ENCODE measurements at places on chromosomes 3 and 15.

DNA sequence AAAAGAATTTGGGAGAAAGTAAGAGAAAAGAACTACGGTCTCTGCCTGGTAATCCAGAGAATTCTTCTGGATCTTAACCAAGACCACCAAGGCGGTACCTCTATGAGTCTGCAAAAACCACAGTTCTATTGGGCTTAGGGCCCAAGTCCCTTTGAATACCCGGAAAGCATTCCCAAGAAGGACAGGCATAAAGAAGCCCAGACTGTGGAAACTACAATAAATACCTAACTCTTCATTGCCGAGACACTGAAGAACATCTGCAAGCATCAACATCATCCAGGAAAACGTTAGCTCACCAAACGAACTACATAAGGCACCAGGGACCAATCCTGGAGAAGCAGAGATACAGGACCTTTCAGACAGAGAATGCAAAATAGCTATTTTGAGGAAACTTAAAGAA, 162.3 kb upstream of the TMC3 start:
- DNase-seq, result no peak

GRCh38 chr15:73851689-73852088, 21.7 kb upstream of the TBC1D21 start:
- no peak for DNase-seq

- no peak for DNase-seq
Measured at GRCh38 chr3:125192190-125193035, 20.1 kb downstream of the SLC12A8 start.

- no peak for DNase-seq
Measured at GRCh38 chr3:145383416-145383815, 777.6 kb downstream of the PLOD2 start.

- peak; percentile 36 for DNase-seq
Measured at GRCh38 chr3:148866261-148866660, 1.2 kb downstream of the CPA3 start.

GRCh38 chr15:41042851-41043250, 73.2 kb downstream of the INO80 start:
- DNase-seq, result no peak

DNA sequence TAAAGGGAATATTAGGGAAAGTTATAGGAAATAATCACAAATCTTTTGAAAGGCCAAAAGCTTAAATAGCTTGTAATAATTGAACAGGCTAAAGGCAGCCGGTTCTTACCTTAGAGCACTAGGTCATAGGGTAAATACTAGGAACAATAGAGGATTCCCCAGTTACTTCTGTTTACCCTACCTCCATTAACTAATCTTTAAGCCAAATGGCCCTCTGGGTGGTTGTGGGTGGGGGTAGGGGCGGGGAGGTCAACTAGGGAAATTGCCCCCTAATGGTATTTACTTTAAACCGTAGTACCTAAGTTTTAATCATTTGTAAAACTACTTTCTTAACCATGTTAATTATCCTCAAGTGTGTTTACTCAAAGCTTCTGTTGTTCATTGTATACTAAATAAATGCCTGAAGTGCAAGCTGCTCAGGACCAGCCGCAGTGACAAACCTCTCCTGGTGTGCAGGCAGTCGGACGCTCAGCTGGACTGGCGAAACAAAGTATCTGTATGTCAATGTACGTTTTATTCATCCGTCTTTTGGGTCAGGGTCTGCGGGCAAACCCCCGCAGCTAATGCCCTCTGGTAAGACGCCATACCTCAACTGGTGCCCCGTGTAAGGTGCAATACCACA, 18.9 kb downstream of the MAGEL2 start:
- no peak for DNase-seq

GRCh38 chr15:43521419-43521818, 4.0 kb downstream of the MAP1A start:
- DNase-seq, result no peak

- DNase-seq, result peak; percentile 58
Measured at GRCh38 chr3:12891985-12892839, 50.8 kb upstream of the RPL32 start.

DNA sequence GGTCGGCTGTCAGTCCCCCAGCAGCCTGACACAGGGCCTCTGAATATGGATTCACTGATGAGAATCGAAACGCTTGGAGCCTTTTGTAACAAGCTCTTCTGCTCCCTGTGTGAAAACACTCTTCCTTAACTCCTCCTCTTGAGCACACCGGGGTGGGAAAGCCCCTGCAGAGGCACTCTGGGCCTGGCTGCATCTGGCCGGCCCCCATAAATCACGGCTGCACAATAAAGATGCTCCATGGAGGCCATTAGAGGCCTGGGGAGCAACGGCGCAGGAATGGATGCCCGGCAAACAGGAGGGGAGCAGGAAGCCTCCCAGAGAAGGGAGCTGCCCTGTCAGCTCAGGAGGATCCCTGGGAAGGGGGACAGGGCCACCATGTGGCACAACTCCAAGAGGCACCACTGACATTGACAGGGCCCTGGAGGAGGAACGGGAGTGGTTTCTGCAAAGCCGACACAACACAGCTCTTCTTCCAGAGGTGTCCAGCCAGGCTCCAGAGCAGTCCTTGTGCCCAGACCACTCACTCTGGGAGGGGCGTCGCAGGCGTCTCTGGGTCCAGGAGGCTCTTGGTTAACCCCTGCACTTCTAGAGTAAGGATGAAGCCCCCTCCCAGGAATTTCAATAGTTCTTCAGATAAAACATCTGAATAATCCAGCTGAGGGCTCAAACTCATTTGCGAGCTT, 509.3 kb upstream of the PPP2R3A start:
- no peak for DNase-seq

GRCh38 chr3:184015381-184016019, 2.2 kb downstream of the ABCC5 start:
- no peak for DNase-seq

DNA sequence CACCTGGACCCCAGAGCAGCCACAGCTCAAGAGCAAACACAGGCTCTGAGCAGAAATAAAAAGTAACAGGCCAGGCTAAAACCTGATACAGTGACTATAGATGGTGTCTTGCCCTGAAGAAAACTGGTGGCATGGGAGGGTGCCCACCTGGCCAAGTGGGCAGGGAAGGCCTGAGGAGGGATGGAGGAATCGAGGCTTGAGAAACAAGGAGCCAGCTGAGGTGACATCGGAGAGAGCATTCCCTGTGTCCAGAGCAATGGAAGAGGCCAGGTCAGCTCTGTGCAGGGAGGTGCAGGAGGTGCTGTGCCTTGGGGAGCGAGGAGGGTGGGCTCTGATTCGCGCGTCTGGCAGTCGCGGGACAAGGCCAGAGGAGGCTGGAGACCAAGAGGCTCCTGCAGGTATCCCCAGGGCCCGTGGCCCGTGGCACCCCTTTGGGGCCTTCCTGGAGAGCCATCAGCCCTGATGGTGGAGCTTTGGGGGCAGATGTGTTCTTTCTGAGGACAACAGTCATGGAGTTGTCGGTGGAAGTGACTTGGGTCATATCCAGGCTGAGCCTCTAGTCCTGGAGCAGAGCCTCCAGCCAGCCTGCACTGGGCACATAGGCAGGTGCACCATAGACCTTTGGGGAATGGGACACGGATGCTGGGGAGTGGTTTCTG, 56.1 kb downstream of the PLXNA1 start:
- no peak for DNase-seq

- DNase-seq, result no peak
Measured at GRCh38 chr3:94402126-94402525, 339.3 kb downstream of the NSUN3 start.

- DNase-seq, result peak; percentile 90
Measured at GRCh38 chr3:158109804-158110657, at the start of gene RSRC1. Gene RSRC1 (plus strand): TSS chr3:158110089. CDS start chr3:158122105, 12,016 bp downstream.

GRCh38 chr3:59660852-59661625, 611.2 kb upstream of the CFAP20DC start:
- DNase-seq, result no peak

GRCh38 chr3:188036375-188037194, 117.4 kb upstream of the LPP start:
- DNase-seq, result no peak

GRCh38 chr3:139797724-139798343, 120.1 kb upstream of the NMNAT3 start:
- DNase-seq, result peak; percentile 47

DNA sequence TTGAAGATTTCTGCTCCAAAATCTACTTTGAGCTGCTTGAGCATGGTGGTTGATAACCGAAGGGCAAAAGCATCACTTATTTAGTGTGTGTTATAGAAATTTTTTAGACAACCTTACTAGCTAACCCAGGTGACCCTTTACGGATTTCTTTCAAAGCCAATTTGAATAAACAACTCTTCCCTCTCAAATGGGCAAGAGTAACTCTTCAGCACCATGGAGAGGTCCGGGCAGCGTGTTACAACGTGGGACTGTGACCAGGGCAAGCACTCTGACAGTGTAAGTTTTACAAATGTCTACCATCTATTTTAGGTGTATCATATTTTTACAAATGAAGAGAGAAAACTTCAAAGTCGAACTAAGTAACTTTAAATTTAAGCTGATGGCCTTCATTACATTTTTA, 471.8 kb downstream of the MFSD1 start:
- peak; percentile 33 for DNase-seq

- DNase-seq, result peak; percentile 40
Measured at GRCh38 chr15:92097474-92098178, 244.1 kb downstream of the SLCO3A1 start.

DNA sequence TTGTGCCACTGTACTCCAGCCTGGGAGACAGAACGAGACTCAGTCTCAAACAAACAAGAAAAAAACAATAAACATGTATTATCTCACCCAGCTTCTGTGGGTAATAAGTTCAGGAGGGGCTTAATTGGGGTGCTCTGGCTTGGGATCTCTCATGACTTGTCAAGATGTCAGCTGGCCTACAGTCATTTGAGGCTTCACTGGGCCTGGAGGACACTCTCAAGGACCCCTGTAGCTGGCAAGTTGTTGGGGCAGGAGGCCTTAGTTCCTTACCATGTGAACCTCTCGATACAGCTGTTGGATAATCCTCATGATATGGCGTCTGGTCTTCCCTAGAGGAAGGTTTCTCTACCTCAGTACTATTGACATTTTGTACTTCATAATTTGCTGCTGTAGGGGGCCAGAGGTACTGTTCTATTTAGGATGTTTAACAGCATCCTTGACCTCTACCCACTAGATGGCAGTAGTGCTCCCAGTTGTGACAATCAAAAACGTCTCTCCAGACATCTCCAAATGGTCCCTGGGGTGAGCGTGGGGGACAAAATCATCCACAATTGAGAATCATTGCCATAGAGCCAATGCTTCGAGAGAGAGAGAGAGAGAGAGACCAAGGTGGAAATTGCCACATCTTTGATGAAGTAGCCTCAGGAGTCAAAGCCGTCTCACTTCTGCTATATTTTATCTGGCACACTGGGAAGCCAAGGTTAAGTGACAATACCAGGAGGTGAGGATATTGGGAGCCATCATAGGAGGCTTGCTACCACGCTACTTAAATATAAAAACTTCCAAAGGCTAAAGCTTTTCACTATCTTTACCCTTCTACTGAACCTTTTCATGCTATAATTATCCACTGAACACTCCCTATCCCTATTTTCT, 23.9 kb upstream of the SLTM start:
- peak; percentile 75 for DNase-seq

GRCh38 chr3:128131897-128132646, 8.5 kb upstream of the RUVBL1 start:
- no peak for DNase-seq

- no peak for DNase-seq
Measured at GRCh38 chr15:96253006-96253747, 77.3 kb upstream of the NR2F2 start.

- no peak for DNase-seq
Measured at GRCh38 chr3:58021962-58022361, 13.7 kb downstream of the FLNB start.

DNA sequence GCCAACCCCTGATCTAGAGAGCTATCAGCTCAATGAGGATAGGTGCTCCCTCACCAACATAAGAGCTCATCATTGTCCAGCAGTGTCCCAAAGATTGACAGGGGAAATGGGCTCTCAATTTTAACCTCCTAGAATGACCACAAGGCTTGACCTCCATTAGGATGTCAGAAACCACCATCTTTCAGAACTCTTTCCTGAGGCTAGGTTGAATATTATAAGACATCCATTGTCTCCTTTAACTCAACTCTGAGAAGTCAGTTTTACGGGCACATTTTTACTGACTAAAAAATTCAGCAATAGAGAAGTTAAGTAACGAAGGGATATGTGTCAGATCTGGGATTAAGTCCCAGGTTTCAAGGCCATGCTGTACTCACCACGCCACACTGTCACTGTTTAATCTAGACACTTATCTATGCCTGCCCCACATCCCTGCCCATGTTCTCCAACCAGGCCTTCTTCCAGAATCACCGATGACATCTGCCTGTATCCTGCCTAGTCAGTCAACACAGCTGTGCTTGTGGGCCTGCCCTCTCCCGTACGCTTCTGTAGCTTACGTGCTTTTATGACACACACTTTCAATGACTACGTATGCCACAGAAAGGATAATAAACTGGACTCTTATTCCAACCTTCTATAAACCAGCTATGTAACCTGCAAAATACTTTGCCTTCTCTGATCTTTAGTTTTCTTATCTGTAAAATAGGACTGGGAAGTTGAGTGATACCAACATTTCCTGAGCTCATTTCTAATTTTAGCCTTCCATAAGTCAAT, 17.1 kb upstream of the MUC13 start:
- peak; percentile 52 for DNase-seq

GRCh38 chr15:101045236-101045646, 126.1 kb downstream of the LRRK1 start:
- no peak for DNase-seq

DNA sequence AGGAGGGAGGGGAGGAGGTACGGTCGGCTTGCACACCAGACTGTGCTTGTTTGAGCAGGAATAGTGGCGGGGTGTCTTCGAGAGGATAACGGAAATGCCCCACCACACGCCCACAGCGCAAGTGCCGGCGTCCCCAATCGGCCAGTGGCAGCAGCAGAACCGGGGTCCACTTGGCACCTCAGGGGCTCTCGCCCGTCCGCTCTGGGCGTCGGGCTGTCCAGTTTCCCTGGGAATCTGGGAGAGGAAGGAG, 53.7 kb downstream of the CCDC54 start:
- no peak for DNase-seq

GRCh38 chr15:94370206-94370935, 139.0 kb downstream of the MCTP2 start:
- DNase-seq, result no peak

DNA sequence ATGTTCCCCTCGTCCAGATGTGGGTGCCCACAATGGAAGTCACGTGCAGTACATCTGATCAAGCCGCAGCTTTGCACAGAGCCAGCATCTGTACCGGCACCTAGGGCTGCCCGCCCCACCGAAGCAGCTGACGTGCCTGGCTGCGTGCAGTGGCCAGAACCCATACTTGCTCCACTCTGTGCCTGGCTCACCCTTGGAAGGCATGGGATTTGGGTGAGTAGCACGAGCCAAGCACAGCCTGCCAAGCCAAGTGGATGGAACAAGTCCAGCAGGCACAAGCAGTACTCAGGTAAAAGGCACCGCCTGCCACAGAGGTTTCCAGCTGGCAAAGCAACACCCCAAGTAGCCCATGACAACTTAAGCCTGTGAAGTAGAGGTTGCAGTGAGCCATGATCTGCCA, 261.3 kb downstream of the TBC1D5 start:
- DNase-seq, result no peak

- peak; percentile 81 for DNase-seq
Measured at GRCh38 chr3:55000546-55000945, 72.7 kb upstream of the LRTM1 start.

- DNase-seq, result peak; percentile 70
Measured at GRCh38 chr15:50257924-50258323, 7.6 kb downstream of the HDC start.

- DNase-seq, result no peak
Measured at GRCh38 chr15:87653646-87654045, 602.9 kb downstream of the NTRK3 start.

Measured in HT1080 (cell line).